ENCODE measurements at places on chromosomes 13 and 19.

DNA sequence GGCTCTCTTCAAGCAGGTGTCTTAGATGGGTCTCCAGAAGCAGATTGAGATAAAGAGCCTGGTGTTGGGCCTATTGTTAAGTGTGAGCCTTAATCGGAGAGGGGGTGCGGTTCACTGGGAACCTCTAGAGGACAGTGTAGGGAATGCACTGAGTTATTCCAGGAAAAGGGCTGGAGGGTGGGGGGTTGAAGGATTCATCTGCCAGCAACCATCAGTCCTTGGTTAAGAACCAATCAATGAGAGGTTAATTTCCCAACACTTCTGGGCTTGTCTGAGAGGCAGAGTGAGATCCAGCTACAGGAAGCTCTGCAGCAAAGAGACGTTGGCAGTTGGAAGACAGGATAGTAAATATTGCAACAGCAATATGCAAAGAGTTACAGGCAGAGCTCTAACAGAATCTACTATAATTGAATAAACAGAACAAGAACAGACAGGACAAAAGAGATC, 28.7 kb downstream of the CYP4F2 start:
- DNase-seq = peak; percentile 26

DNA sequence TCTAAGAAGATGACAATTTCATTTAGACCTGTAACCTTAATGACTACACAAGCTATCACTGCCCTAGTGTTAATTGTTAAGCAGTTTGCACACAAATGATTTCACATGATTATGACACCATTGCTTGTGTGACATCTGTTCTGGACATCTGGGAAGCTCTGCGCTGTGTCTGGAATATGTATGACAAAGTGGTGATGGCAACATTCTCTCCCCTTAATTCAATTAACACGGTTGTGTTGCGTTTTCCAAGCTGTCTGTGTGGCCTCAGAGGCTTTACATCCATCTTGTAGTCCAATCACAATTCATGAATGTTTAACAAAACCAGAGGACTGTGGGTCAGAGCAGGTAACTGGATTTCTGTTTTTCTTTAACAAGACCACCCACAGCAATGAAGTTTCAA, 204.4 kb downstream of the COG6 start:
- no peak for DNase-seq

GRCh38 chr19:38162632-38163031, 61.4 kb downstream of the DPF1 start:
- no peak for DNase-seq

DNA sequence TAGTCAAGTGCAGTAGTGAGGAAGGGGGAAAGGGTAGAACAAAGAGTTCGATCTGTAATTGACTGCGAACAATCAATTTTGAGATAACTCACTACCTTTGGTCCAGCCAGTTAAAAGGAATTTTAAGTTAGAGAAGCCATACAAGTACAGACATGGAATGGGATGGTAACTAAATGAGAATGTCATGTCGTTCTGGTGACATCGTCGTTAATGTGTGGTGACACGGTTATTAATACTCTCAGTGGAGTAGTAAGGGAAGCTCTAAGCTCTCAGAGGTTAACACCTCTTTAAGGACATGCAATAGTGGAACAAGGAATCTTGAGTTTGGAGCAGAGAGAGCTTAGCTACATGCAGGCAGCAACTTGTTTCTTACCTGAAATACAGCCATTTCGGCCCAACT, 154.9 kb upstream of the KLF12 start:
- no peak for DNase-seq

DNA sequence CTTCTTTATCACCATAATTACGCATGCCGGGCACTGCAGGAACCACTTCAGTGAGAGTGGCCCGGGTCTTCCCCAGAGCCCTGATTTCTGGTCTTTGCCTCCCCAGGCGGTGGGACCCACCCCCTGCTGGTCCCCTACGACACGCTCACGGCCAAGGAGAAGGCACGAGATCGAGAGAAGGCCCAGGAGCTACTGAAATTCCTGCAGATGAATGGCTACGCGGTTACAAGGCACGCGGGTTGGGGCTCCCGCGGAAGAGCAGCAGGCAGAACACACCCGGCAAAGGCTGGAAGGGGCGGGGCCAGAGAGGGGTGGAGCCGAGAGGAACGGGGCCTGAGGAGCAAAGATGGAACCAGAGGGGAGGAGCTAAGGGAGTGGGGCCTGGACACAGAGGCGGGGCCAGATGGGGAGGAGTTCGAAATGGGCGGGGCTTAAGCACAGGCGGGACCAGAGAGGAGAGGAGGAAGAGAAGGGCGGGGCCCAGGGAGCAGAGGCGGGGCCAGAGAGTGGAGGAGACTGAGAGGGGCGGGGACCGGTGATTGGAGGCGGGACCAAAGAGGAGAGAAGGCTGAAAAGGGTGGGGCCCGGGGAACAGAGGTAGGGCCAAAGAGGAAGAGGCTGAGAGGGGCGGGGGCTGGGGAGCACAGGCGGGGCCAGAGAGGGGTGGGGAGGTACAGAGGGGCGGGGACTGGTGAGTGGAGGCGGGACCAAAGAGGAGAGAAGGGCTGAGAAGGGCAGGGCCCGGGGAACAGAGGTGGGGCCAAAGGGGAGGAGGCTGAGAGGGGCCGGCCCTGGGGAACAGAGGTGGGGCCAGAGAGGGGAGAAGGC, 73.4 kb downstream of the RYR1 start:
- peak; percentile 65 for DNase-seq

DNA sequence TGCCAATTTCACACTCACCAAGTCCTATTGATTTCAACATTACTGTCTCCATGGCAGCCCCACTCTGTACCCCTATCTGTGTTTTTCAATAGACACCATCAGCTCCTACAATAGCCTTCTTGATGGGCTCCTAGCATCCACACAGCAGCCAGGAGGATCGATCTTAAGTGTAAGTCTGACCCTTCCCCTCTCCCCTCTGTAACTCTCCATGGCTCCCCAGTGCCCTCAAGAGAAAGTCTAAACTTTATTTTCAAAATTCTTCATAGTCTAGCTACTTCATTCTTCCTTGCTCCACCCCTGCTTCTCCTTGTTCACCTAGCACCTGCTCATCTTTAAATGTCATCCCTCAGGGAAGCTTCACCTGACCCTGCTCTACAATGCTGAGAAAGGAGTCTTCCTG, 30.0 kb upstream of the ZNRF4 start:
- DNase-seq = no peak
